ENCODE measurements at places on chromosomes 5 and 9. TPM values are rescaled to one million over a fixed set of nuclear protein-coding genes. Genes with fewer than 3 reads are reported as not detected.

BNC2 gene
- 1.0 TPM for total RNA-seq

IL9 gene
- total RNA-seq: not detected

SLC27A4 gene
- total RNA-seq: 26.4 TPM

CDH9 gene
- total RNA-seq: not detected

LCN2 gene
- total RNA-seq: not detected

TAF11L9 gene
- total RNA-seq: not detected

PSD2 gene
- 0.18 TPM for total RNA-seq

KCNN2 gene
- 2.0 TPM for total RNA-seq

KCNV2 gene
- total RNA-seq: not detected

PLAC8L1 gene
- total RNA-seq: 2.0 TPM

PCDHA4 gene
- 27.8 TPM for total RNA-seq

TXNDC8 gene
- total RNA-seq: not detected

MAT2B gene
- total RNA-seq: 64.4 TPM

HTR1A gene
- not detected for total RNA-seq

ROPN1L gene
- 0.43 TPM for total RNA-seq

EDIL3 gene
- 5.6 TPM for total RNA-seq

CARD9 gene
- 1.6 TPM for total RNA-seq

GADD45G gene
- total RNA-seq: 1.8 TPM

CRHBP gene
- 1.1 TPM for total RNA-seq

TNC gene
- 5.1 TPM for total RNA-seq

BTNL3 gene
- total RNA-seq: not detected

IFNE gene
- total RNA-seq: 3.6 TPM

CAMLG gene
- 45.3 TPM for total RNA-seq

UBAP2 gene
- 56.7 TPM for total RNA-seq

TMEM167A gene
- total RNA-seq: 152 TPM

TIMD4 gene
- not detected for total RNA-seq

MLLT3 gene
- total RNA-seq: 23.8 TPM

All from progenitor cell of endocrine pancreas (in vitro differentiated cells).